Diencephalon (tissue), 1 donor: ENCODE measurements at places on chromosomes 3 and 15. TPM values are rescaled to one million over a fixed set of nuclear protein-coding genes. Genes with fewer than 3 reads are reported as not detected.

RETNLB gene
- total RNA-seq, result not detected

SLC28A2 gene
- total RNA-seq, result not detected

MOBP gene
- 0.92 TPM for total RNA-seq

TTLL13 gene
- not detected for total RNA-seq

GMNC gene
- 5.3 TPM for total RNA-seq

EPHA3 gene
- total RNA-seq, result 55.6 TPM

ZBTB47 gene
- total RNA-seq, result 29.3 TPM

GPR171 gene
- total RNA-seq, result not detected

TXNRD3 gene
- total RNA-seq, result 15.7 TPM

CD86 gene
- total RNA-seq, result 1.8 TPM

DNAH12 gene
- 3.5 TPM for total RNA-seq

SUSD5 gene
- total RNA-seq, result 7.4 TPM

CAPN3 gene
- 2.5 TPM for total RNA-seq

SLC27A2 gene
- 6.2 TPM for total RNA-seq

CACNA1D gene
- 30.9 TPM for total RNA-seq

KCNH8 gene
- 18.0 TPM for total RNA-seq

SPINK8 gene
- total RNA-seq, result not detected

CPN2 gene
- total RNA-seq, result not detected

MEGF11 gene
- total RNA-seq, result 6.9 TPM

CKMT1B gene
- 17.1 TPM for total RNA-seq

LRRN1 gene
- total RNA-seq, result 61.1 TPM

RAB11A gene
- total RNA-seq, result 184 TPM

MAPKAPK3 gene
- total RNA-seq, result 8.3 TPM

OR5K2 gene
- total RNA-seq, result not detected
